ENCODE measurements at places on chromosomes 6 and 20.

DNA sequence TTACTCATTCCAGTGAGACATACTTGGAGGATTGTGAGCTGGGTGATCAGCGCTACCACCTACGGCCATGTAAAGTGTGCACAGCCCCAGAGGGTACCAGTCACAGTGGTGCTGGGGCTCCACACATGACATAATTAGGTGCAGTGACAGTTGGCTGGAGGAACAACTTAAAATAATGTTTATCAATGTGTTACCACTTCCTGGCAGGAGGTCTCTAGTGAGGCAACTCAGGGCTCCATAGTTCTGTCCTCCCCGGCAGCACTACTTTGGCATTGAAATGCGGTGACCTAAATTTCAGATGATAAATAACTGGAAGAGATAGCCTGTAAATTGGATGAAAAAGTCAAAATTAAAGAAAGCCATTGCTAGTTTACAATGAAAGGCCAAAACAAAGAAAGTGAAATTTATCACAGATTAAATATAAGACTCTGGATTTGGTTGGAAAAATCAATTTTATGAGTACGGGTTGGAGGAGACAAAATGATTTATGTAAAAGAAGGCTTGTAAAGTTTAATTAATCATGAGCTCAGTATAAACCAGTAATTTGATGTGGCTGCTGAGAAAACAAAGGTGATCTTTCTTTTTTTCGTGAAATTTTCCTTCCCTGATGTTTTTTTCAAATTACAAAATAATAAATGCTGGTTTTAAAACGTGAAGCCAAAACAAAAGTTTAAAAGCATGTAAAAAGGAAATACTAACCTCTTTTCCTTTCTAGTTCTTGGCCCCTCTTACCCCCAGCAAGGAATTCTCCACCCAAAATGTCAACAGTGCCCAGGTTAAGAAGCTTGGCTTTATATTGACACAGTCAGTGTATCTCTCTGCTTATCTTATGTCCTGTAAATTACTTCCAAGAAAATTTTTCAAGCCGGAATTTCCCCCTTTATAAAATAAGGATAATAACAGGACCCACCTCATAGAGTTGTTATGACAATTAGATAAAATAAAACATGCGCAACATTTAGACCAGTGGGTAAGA is 126.7 kb upstream of the NOX3 start:
- DNase-seq, result no peak

GRCh38 chr20:62768551-62769287 is 27.6 kb upstream of the MRGBP start:
- no peak for DNase-seq

DNA sequence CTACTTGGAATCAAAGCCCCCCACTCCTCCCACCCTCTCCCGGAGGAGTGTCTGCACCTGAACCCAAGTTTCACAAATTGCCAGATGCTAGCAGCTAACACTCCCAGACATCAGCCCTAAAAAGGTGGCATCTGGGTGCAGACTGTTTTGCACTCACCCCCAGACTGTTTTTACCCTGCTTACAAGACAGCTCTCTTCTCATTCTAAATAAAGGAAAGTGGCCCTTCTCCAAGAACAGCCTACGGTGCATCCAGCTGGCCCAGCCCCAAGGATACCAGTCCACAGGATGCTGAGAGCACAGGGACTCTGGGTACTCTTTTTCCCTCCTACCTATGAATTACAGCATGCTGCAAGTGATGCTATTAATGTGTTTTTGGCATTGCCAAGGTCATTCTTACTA is 842.0 kb upstream of the FLRT3 start:
- no peak for DNase-seq

DNA sequence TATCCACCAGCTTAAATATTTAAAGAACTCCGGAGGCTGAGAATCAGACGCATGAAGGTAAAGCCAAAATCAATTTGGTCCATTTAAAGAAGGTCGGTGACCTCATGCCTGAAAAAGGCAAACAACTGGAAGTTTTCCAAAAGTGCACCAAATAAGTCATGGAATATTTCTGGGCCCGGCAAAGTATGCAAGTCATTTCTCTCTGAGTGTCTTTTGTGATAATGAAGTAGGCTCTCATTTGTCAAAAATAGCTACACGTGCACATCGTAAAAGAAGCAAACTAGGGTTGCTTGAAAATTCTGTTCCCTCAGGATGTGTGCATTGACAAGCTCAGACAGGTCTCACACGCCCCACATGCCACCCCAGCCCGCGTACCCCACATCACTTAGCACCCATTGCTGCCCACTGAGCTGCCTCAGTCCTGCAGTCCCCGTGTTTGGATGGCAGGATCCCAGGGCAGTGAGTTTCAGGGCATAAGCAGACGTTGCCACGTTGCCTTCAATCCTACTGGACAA is 20.5 kb upstream of the PYGB start:
- DNase-seq, result no peak

DNA sequence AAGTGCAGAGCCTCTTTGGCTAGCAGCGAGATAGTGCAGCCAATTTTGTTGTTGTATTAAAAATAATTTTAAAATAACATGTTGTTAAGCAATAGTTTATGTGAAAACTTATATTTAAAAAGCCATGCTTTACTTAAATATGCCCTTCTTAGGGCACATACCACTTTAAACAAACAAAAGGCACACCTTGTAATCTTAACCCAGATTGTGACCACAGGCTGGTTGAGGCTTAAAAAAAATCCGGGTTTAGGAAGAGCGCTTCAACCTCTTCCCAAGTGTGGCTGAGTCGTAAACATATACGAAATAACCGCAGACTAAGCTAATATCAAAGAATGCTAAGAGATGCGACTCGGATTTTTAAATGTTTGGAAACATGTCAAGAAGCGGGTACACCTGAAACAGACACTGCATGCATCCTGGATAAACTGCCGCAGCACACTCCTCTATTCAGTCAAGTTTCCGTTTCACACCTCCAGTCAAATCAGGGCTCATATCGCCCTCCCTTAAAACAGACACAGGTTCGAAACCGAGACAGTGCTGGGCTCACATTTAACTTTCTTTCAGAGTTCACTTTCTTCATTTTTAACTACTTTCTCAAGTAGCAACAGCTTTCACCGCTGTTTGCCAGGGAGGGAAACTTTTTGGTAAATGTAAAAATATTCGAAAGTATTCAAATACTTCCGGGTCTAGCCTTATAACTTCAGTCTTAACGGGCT is 1.5 kb downstream of the DEK start:
- DNase-seq, result peak; percentile 79

DNA sequence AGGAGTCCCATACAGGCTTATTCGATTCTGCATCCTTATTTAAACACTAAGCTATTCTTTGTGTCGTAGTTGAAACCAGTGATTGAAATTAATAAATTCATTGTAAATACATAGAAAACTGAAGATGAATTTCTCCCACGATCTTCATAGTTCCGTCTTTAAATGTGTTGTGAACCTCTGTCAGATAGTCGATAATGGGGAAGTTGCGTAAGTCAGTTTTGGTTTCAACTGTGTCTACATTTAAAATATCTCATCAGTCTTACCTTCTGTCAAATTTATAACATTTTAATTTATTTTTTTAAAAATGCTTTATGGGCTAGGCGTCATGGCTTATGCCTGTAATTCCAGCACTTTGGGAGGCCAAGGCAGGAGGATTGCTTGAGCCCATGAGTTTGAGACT is 12.7 kb downstream of the STX11 start:
- DNase-seq, result no peak

Data from OCI-LY7 (cell line).